A549 treated with CORT108297 at 1 μM for 4 hours (cell line): ENCODE measurements at places on chromosomes 16 and 17. TPM values are rescaled to one million over a fixed set of nuclear protein-coding genes. Genes with fewer than 3 reads are reported as not detected.

Gene PIGL
- total RNA-seq = 16.1 to 20.8 TPM (median 16.7 TPM) in 5 replicates

Gene TEKT1
- 0.07 to 0.24 TPM (median 0.18 TPM) in 3 of 5 replicates, not detected in the others for total RNA-seq

Gene HCRT
- 0.23 to 0.29 TPM (median 0.24 TPM) in 4 of 5 replicates, not detected in the other for total RNA-seq

Gene TBC1D28
- total RNA-seq = not detected in 5 replicates

Gene SLC13A2
- total RNA-seq = 0.06 to 0.15 TPM (median 0.12 TPM) in 5 replicates

Gene STARD3
- total RNA-seq = 53.6 to 62.7 TPM (median 60.6 TPM) in 5 replicates

Gene TSPAN10
- 4.7 to 6.7 TPM (median 5.5 TPM) in 5 replicates for total RNA-seq

Gene C16orf74
- total RNA-seq = 9.4 to 18.3 TPM (median 14.6 TPM) in 5 replicates

Gene ZPBP2
- total RNA-seq = not detected in 5 replicates

Gene C16orf46
- total RNA-seq = 0.59 to 1.5 TPM (median 0.72 TPM) in 5 replicates

Gene ABCC11
- 0.06 to 0.24 TPM (median 0.20 TPM) in 4 of 5 replicates, not detected in the other for total RNA-seq

Gene ACSF3
- total RNA-seq = 17.9 to 21.1 TPM (median 20.3 TPM) in 5 replicates

Gene CDC42EP4
- 59.6 to 77.9 TPM (median 74.8 TPM) in 5 replicates for total RNA-seq

Gene AOC2
- 2.0 to 2.4 TPM (median 2.1 TPM) in 5 replicates for total RNA-seq

Gene TBC1D3G
- not detected in 5 replicates for total RNA-seq
